Activated CD8-positive, alpha-beta memory T cell treated with anti-CD3 and anti-CD28 coated beads, Interleukin-2, amount 50 U/mL, for 48 hours (primary cell): ENCODE measurements at places on chromosomes 16 and 17.

DNA sequence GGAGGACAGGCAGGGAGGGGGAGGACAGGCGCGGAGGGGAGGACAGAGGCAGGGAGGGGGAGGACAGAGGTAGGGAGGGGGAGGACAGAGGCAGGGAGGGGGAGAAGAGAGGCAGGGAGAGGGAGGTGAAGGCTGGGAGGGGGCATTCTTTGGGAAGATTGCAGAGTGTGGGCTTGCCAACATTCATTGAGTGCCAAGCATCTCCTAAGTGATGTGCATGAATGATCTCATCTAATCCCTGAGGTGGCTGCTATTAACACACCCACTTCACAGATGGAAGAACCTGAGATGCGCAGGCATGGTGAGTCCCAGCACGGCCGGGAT is 58.3 kb downstream of the NT5M start:
- DNase-seq, result no peak

DNA sequence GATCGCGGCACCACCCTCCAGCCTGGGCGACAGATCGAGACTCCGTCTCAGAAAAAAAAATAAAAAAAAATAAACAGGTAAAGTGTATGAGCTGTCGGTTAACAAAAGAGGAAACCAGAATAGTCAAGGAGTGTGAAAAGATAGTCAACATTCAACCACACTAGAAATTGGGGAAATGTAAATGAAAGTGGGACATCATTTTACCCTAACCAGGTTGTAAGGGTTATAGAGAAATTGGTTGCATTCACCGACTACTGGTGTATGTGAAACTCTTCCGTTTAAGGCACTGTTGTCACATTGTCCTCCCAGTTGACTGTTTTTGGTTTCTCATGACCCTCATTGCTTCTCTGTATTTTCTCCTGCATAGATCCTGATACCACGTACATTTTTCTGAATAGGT is 62.8 kb downstream of the RABEP1 start:
- DNase-seq, result no peak

- DNase-seq, result no peak
Measured at GRCh38 chr17:78572239-78573205, 4.7 kb downstream of the DNAH17 start.

GRCh38 chr16:87698241-87698640 is 67.5 kb downstream of the KLHDC4 start:
- DNase-seq, result no peak

- no peak for DNase-seq
Measured at GRCh38 chr16:12409700-12410099, 394.0 kb downstream of the CPPED1 start.

DNA sequence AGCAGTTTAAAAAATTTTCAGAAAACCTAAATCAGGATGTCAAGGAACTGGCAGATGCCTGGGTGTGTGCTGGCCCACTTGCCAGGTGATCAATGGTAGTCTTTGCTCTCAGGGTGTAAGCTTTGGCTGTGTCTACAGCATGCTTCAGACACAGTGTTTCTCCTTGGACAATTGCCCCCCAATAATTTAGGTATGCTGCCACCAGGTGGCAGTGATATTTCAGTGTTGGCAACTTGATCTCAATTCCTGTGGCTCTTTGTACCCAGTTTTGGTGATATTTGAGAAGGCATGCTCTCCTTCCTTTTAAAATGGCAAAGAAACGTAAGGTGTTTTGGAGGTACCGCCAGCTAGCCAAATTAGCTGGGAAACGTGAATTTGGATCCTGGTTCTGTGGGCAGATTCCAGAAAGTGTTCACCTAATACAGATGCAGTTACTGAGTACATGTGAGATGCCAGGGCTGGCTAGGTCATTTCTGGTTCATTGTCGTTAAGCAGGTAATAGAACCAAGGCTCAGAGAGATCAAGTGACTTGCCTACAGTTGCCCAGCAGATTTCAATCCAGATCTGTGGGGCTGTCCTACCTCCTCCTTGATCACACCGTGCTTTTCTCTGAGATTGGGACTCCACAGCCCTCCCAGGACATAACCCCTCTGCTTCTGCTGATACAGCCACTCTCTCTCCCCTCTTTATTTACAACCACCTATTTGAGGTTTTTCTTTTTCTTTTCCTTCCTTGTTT is 155.6 kb upstream of the PLCG2 start:
- DNase-seq, result no peak
